Stimulated activated CD4-positive, alpha-beta T cell treated with anti-CD3 and anti-CD28 coated beads, TNF-alpha, amount 100 ng/mL, for 4 hours (primary cell): ENCODE measurements at places on chromosomes 7 and 10.

GRCh38 chr7:114997487-114998404, 75.9 kb downstream of the MDFIC start:
- DNase-seq: no peak

- no peak for DNase-seq
These were observed 140.6 kb downstream of the RAPGEF5 start for GRCh38 chr7:22216309-22216708.

GRCh38 chr7:26664274-26664673, 200.1 kb downstream of the SKAP2 start:
- no peak for DNase-seq

GRCh38 chr10:3336673-3337293, 164.2 kb upstream of the PITRM1 start:
- DNase-seq: no peak

- no peak for DNase-seq
These were observed 50.8 kb upstream of the KLF6 start for GRCh38 chr10:3835770-3836169.

- no peak for DNase-seq
These were observed 83.6 kb upstream of the ABI1 start for GRCh38 chr10:26944261-26944882.

GRCh38 chr10:75013007-75013406, 98.4 kb upstream of the SAMD8 start:
- no peak for DNase-seq
